Stimulated activated effector memory CD8-positive, alpha-beta T cell treated with anti-CD3 and anti-CD28 coated beads, Interleukin-12 subunit alpha, Interleukin-12 subunit beta, amount 100 ng/mL, for 72 hours (primary cell): ENCODE measurements at places on chromosomes 6 and 20.

GRCh38 chr6:87807475-87807874, 105.4 kb upstream of the AKIRIN2 start:
- DNase-seq: no peak

- DNase-seq: peak; percentile 38
Measured at GRCh38 chr20:58742668-58743566, 50.3 kb downstream of the NPEPL1 start.

- DNase-seq: no peak
Measured at GRCh38 chr20:50456452-50457324, 53.5 kb upstream of the PTPN1 start.

- DNase-seq: no peak
Measured at GRCh38 chr6:163867518-163868292, 453.2 kb downstream of the QKI start.

GRCh38 chr6:17574866-17575560, 25.1 kb upstream of the FAM8A1 start:
- DNase-seq: no peak

DNA sequence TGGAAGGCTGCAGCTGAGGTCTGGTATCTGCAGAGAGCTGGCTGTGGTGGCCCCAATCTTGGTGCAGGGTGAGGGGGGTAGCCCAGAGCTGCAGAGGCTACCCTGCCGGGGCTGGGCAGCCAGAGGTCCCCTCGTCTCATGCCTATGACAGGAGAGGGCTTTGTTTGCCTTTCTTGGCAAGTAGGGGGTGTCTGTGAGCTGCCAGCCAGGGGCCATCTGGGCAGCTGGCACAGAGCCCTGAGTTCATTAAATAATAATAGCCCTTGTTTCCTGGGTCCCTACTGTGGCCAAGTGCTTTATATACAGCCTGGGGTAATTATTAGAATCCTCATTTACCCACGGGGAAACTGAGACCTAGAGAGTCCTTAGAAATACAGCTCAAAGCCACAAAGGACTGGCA, 66.6 kb downstream of the EZR start:
- no peak for DNase-seq

GRCh38 chr6:129623008-129623732, 86.8 kb downstream of the ARHGAP18 start:
- no peak for DNase-seq

- no peak for DNase-seq
Measured at GRCh38 chr6:109963598-109964170, 14.4 kb upstream of the GPR6 start.

DNA sequence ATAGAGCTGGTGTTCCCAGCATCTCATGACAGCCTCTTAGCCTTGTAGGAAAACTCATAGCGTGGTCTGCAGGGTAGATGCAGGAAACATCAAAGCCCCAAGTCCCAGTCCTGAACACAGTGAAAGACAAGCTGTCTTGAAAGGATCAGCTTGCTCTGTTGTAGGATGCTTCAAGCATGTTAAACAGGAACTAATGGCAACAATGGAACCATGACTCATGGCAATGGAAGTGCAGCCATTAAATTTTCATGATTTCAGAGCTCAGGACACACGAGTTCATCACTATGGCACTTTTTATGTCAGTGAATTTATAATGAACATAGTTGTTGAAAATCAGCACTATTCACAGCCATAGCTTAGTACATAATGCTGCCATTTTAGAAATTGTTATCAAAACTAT, 367.7 kb downstream of the KIF16B start:
- no peak for DNase-seq

DNA sequence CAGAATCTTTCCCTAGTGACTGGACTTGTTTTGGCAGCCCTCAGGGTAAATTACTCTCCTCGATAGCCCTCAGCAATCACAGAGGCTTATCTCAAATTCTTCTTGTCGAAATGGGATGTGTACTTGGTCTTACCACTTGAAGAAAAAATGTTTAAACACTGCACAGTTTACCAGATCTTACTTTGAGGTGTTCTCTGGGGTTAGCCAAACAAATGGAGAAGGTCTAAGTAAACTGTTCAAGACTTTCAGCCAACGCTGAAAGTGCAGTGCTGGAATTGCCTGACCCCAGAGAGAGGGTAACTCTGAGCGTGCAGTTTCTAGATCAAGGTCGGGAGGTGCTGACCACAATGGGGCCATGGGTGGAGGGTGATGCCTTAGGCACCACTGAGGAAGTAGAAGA, 39.2 kb downstream of the MYLIP start:
- no peak for DNase-seq

- no peak for DNase-seq
Measured at GRCh38 chr6:33426590-33427511, 7.0 kb downstream of the SYNGAP1 start.

DNA sequence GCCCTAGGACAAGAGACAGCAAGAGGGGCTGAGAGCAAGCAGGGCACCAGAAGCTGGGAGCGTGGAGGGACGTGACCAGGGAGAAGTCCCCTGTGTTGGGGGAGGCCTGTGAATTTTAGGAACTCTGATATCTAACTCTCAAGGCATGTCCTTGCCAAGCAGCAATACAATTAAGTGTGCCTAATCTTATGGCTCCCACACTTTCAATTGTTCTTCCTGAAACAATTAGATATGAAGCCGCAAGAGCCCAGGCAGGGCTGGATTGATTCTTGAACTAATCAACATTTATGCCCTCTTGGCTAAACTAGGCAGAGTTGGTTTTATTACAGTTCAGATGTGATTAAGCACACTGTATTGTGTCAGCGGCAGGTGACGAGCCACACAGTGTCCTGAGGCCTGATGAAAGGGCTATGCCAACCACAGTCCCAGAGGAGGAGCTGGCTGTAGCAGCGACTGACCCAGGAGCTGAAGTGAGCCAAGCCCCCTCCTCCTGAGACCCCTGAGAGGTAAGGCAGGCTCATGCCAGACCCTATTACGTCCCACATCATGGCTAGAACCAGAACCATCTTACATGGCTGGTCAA, 4.2 kb upstream of the MAVS start:
- DNase-seq: no peak

- no peak for DNase-seq
Measured at GRCh38 chr20:10710991-10711775, 37.4 kb upstream of the JAG1 start.

- DNase-seq: peak; percentile 46
Measured at GRCh38 chr6:166907373-166907841, 48.9 kb downstream of the RNASET2 start.

DNA sequence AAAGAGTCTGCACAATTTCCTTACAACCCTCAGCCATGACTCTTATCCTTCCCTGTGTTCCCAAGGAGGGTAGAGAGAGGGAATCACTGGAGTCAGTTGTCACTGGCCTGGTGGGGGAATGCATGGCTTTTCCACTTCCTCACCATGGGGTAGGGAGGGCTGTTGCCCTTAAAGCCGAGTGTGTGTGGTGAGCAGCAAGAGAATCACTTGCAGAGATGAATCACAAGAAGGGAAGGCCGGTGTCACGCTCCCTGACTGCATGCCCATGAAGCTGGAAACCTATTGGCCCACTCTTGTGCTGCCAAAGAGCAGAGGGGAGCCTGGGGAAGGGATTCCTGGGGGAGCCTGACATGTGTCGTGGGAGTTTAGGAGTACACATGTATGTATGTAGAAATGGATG, 18.1 kb upstream of the BMP6 start:
- DNase-seq: no peak

DNA sequence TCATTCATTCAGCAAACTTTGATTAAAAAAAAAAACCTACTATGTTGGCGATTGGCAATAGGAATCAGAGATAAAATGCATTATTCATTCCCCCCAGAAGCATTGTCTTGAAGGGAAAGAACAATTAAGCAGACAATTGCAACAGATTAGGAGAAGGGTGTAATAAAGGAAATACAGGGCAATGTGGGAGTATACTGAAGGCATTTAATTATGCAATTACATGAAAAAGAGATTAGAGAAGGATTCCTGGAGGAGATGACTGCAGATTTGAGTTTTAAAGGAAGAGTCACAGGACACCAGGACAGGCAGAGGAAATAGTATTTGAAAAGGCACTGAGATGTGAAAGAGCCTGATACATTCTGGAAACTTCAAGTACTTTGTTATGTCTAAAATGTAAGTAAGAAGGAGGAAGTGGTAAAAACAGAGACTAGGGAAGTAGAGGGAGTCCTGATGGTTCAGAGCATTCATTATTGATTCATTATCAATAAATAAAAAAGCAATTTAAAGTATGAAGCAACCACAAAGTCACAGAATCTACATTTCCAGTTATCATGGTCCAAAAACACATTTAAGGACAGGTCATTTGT, 43.7 kb downstream of the THEMIS start:
- no peak for DNase-seq

GRCh38 chr20:17326096-17326495, 99.3 kb downstream of the PCSK2 start:
- DNase-seq: no peak

DNA sequence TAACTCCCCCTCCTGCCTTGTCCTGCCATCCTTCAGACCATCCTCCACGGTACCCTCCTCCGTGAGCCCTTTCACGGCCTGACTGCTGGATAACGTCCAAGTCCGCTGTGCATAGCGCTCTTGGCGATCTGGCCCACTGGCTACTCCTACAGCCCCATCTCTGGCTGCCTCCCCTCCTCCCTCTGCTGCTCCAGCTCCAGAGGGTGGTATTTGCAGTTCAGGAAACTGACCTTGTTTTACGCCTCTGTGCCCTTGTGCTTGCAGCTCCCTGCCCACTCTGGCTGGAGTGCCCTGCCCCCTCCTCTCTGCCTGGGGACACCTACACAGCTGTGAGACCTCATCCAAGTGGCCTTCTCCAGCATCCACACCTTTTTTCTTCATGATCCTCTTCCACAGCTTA, 6.5 kb upstream of the RREB1 start:
- no peak for DNase-seq

GRCh38 chr6:159257846-159258245, 88.6 kb downstream of the FNDC1 start:
- no peak for DNase-seq

DNA sequence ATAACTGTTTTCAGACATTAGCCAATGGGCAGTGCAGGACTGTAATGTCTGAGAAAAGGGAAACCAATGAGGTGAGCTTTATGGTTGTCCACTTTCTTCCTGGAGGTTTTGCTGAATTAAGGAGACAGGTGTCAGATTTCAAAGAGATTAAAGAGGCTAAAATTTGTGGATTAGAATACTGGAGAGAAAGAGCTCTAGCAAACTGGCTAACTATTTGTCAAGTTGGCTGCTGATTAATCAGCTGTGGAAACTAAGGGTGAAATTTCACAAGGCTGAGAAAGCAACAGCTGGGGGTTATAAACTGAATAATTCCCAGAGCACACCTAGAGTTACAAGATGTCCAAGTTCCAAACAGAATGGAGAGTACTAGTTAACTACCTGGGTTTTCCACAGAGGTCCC, 198.9 kb downstream of the TBC1D32 start:
- DNase-seq: no peak

DNA sequence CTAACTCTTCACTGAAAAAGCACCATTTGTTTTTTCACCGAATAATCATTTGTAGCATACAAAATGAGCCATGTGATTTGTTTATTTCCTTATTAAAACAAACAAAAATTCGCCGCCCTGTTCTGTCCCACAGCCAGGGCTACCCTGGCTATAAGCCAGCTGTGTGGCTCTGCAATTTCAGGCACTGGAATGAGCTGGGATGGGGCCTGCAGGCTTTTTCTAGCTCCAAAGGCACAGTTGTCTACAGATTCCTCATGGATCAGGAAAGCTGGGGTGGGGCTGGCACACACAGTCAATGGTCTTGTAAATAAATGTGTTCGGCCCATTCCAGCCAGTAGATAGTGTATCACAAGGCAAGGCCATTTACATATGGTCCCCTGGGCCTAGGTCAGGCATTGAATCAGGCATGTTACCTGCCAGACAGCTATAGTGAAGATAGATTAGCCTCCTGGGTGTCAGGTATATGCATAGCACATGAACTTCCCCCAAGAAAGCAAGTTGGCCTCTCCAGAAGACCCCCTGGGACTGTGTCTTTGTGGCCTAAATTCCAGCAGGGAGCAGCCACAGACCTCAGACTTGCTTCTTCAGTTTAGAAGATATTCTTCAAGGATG, 608.9 kb downstream of the MAFB start:
- DNase-seq: no peak

- no peak for DNase-seq
Measured at GRCh38 chr20:62482974-62483373, 7.2 kb upstream of the GATA5 start.

DNA sequence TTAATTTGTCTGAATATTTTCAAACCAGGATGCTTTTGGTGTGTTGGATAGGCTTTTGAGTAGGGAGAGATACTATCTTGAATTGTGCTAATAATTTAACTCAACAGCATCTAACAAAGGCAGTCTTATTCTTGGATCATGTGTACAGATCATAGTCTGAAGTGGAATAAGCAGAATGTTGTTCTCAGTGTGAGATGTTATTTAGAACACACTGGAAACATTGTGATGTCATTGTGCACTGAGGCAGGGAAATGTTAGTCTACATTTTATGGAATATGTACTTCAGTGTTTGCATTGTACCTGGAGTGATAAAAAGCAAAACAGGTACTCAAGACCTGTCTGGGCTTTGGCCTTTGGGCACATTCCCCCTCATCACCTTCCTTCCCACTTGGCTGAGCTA, 35.0 kb downstream of the RNF144B start:
- no peak for DNase-seq

DNA sequence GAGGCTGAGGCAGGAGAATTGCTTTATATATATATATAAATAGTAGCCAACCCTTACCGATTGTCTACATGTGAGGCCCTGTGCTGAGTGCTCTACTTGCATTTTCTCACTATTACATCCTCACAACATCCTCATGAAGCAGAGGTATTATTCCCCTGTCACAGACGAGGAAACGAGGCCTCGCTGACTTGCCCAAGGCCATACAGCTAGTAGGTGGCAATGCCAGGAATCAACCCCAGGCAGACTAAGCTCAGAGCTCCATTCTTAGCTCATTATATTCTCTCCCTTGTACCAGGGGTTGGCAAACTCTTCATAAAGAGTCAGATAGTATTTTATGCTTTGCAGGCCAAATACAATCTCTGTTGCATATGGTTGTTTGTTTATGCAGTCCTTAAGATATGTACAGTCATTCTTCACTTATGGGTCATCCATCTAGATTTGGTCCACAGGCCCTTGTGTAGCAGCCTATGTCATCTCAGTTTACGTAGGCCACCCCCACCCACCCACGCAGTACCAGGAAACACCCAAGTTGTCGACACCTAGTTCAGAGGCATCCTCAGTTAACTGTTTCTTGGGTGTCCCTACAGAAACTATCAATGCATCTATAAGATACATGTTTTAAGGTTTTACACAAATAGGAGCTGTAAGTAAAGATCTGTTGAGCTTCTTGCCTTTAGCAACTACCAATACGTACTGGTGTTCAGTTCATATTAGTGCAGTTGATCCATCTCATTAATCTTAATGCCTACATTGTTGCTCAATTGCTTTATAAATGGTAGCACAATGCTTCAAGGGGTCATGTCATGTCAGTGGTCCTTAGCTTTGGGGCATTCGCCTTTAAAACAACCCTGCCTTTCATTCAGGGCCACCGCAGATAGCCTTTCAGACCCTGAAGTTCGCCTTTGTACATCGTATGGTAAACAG, 3.0 kb downstream of the CASS4 start:
- DNase-seq: no peak

- no peak for DNase-seq
Measured at GRCh38 chr6:42158631-42159030, 14.5 kb upstream of the GUCA1A start.

- no peak for DNase-seq
Measured at GRCh38 chr6:167933290-167933689, 64.2 kb upstream of the KIF25 start.

GRCh38 chr20:50385733-50386640, 124.2 kb upstream of the PTPN1 start:
- DNase-seq: peak; percentile 55
